Effector CD4-positive, alpha-beta T cell (primary cell): ENCODE measurements at places on chromosomes 3 and 15.

GRCh38 chr3:64530434-64531049 lies 157.3 kb downstream of the ADAMTS9 start:
- DNase-seq, result no peak

GRCh38 chr3:125069452-125069851 lies 13.7 kb upstream of the HEG1 start:
- DNase-seq, result no peak

DNA sequence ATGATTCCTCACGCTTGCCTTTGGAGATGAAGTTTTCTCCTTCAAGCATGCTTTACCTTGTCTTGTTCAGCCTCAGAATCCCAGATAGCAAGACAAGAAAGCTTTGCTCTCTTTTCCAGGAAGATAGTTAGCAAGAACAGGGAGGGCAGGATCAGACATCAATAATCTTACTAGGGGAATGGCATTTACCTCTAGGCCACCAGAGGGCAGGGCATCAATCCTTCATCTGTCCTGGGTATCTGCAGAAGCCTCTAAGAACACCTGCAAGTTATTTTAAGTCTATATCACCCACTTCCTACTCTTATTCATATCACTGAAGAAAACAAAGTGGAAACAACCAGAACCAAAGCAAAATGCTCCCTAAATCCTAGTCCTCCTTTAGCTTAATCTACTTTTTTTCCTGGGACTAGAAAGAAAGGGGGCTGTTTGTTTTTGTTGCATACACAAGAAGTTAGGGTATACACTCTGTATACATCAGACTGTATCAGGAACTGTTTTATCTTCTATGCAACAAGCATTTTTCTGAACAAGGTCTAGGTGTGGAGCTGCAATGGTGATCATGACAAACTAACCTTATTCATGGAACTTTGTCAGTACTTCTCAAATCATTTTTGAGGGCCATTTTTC lies 862.5 kb downstream of the CADM2 start:
- no peak for DNase-seq

- no peak for DNase-seq
These were observed 149.5 kb downstream of the GREM1 start for GRCh38 chr15:32867313-32867626.

DNA sequence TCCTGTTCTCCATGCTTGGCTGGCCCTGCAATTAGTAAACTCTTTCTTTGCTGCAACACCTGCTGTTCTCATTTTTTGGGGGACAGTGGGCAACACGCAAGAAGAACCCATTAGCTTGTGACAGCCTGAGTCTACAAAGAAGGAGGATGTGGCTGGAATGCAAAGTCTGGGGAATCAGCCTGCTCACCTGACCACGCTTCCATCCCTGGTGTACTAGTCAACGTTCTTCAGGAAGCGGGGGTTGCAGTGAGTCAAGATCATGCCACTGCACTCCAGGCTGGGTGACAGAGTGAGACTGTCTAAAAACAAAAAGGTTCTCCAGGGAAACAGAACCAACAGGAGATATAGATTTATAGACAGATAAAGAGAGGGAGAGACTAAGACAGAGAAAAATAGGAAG lies 27.7 kb upstream of the KBTBD12 start:
- DNase-seq, result no peak

DNA sequence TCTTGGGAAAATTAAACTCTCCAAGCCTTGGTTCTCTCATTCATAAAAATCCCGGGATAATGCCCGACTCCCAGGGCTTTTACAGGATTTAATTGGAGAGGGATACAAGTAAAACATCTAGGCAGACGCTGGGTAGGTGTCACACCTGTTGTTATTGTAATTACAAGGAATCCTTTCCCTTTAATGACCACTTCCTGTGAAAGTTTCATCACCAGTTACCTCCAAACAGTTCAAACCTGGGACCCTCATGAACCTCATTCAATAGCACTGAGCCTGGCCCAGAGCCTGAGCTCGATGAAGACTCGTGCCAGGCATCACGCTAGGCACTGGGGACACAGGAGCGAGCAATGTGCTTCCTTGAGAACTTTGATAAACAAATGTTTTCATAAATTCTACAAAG lies 2.1 kb upstream of the RYK start:
- DNase-seq, result no peak

DNA sequence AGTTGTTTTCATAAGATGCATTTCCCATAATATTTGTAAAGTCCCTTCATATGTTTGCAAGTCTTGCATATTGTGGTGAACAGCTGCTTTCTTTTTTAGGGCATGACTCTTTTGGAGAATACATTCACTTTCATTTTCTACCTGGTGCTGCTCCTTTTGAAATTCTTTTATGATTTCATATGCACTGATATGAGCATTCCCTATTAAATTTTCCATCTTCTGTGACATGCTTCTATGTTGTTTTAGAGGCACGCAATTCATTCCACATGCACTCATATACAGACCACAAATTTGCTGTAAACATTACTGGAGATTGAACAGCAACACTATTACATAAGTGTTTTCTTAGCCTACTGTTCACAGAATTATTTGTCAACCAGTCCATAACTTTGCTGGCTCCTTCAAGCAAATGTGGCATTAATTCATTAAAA lies 92.8 kb upstream of the TNFSF10 start:
- DNase-seq, result no peak

GRCh38 chr3:147672436-147672835 lies 263.3 kb downstream of the ZIC1 start:
- DNase-seq, result no peak

DNA sequence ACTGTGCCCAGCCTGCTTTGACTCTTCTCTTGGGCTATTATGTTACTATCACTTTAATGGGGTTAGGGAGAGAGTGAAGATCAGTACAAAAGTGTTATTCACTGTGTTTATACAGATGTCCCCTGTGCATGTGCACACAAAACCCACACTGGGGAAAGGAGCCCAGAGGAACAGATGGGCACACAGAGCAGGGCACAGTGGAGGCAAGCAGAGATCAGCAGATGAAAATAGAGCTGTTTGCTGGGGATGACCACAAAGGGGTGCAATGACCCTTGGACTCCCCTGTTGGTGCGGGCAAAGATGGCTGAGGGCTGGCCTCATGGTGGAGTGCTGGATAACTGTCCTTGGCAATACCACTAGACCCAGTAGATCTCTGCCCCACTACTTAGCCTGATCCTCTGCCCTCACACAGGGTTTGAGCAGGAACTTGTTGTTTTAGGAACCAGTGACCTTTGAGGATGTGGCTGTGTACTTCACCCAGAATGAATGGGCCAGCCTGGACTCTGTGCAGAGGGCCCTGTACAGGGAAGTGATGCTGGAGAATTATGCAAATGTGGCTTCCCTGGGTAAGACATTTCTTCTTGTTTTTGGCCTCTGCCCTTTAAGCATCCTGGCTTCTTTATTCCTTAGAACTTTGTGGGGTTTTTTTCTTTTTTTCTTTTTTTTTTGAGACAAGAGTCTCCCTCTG lies 5.3 kb downstream of the ZNF620 start:
- no peak for DNase-seq

- no peak for DNase-seq
These were observed 4.2 kb upstream of the DAPK2 start for GRCh38 chr15:64050281-64051092.

GRCh38 chr15:80804970-80805495 lies 25.9 kb downstream of the CEMIP start:
- no peak for DNase-seq

DNA sequence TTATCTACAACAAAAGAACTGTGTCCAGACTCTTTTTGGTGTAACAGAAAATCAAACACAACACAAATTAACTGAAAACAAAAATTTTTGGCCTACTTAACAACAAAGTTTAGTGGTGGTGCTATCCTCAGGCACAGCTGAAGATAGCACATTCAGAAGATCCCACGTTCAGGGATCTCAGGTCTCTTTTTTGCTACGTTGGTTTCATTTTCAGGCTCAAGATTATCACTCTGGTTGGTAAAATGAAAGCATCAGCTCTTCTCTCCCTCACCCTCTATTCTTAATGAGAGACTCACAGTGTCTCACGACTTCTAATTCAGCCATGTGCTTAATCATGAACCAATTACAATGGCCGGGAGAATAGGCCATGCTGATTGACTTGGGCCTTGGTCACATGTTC lies 146.9 kb upstream of the PTPRG start:
- DNase-seq, result no peak

DNA sequence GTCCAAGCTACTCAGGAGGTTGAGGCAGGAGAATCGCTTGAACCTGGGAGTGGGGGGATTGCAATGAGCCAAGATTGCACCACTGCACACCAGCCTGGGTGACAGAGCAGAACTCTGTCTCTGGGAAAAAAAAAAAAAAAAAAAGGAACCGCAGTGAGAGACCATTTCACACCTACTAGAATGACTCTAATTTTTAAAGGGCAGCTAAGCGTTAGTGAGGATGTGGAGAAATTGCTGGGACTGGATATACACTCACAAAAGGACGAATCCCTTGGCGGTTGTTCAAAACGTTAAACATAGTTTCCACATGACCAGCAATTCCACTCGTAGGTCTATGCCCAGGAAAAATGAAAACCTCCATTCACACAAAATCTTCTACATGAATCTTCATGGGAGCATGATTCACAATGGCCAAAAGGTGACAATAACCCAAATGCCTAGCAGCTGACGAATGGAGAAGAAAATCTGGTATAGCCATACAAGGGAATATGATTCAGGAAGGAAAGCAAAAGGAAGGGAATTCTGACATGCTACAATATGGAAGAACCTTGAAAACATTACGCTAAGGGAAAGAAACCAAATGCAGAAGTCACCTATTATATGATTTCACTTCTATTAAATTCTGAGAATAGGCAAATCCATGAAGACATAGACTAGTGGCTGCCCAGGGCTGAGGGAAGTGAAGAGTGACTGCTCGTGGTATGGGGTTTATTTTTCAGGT lies 127.0 kb downstream of the CHSY1 start:
- DNase-seq, result no peak

GRCh38 chr3:69326855-69327300 lies 59.0 kb downstream of the FRMD4B start:
- DNase-seq, result no peak

- DNase-seq, result no peak
These were observed 613.1 kb downstream of the SI start for GRCh38 chr3:164465172-164465571.

DNA sequence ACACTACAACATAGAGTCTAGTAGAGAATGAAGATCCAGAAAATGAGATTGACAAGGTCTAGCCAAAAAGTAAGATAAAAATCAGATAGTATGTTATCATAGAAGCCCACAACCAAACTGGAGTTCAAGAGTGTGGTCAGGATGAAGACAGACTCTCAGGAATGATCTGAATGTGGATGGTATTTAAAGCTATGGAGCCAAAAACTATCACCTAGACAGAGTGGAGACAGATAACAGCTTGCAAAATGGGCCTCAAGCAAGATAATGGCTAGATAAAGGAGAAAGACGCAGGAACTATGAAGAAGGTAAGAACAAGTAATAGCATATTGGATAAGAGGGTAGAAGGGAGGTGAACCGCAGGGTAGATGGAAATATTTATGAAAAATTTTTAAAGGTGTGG lies 35.4 kb downstream of the ZMAT3 start:
- no peak for DNase-seq

DNA sequence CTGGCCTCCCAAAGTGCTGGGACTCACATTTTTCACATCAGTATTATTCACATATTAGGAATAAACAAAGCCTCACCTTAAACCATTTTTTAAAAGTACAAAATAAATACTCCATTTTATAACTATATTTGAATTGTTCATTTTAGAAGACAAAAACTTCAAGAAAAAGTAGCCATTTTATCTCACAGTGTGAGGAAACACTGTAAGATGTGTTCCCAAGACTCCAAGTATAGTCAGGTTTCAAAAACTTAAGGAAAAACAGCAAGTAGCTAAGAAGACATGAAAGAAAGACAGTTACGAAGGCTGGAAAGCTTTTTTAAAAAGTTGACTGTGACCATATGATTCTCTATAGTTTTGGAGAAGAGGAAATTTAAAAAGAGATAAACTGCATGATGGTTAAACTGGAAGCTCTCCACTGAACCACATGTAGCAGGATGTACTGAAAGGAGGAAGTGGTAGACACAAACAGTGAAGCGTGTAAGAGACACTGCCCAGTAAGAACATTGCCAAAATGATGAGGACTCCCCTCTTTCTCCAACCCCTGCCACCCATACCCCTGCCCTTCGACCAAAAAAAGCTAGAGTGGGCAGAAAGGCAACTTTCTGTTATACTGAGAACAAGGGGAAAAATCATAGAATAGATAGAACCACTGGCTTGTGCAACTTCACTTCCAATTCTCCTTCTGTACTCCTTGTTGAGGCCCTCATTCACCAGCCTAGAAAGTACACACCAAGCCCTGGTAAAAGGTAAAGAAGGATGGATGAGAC lies 6.2 kb upstream of the TMF1 start:
- no peak for DNase-seq

GRCh38 chr15:63909819-63910437 lies 76.2 kb upstream of the HERC1 start:
- DNase-seq, result no peak

GRCh38 chr3:141493184-141493583 lies 6.4 kb downstream of the RASA2 start:
- DNase-seq, result no peak

- DNase-seq, result no peak
These were observed 28.1 kb upstream of the PROK2 start for GRCh38 chr3:71813073-71813472.

DNA sequence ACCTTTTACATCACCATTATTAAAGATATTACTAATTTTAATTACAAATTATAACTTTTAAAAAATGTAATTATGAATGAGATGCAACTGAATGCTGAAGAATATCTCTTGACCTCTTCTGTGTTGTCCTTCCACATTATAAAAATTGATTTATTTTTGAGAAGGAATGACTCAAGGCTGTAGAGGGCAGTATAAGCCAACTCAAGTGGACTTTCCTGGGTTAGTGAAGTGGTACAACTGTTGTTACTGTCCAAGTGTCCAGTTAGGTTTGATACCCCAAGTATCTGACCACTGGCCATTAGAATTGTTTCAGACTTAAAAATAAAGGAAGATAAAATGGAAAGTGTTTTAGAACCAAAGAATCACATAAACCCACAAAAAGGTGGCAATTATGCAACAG lies 51.9 kb downstream of the BBX start:
- no peak for DNase-seq

- DNase-seq, result no peak
These were observed 30.4 kb upstream of the KLF13 start for GRCh38 chr15:31296219-31296645.

GRCh38 chr3:47758261-47759025 lies 23.2 kb downstream of the SMARCC1 start:
- no peak for DNase-seq

GRCh38 chr3:157237886-157238285 lies 77.9 kb upstream of the CCNL1 start:
- DNase-seq, result no peak
